ENCODE measurements at places on chromosomes 7 and 10. TPM values are rescaled to one million over a fixed set of nuclear protein-coding genes. Genes with fewer than 3 reads are reported as not detected.

DNA sequence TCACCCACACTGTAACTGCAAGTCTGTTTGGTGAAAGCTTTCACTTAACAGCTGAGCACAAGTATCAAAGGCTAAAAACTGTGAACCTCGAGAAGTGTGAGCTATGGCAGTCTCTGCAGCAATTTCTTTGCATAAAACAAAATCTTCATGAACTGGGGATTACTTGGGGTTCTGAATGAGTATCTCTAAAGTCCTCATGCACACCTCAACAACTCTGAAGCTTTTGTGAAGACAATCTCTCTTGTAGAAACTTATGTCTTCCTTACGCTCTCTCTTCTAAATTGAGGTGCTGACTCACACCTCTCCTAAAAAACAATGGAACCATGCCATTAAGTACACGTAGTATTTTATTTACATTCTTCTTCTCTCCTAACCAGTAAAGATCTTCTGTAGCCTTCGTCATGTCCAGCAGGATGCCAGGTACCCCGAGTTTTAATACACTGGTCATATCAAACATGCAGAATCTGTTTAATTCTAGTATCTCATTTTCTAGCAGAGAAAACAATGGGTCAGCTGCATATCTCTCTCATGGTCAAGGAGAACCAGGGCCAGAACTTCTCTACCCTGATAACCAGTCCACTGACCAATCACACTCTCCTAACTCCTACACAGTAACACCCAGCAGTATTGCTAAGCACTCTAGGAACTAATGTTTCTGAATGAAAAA, 76.9 kb downstream of the UBE2H start:
- DNase-seq = no peak

DNA sequence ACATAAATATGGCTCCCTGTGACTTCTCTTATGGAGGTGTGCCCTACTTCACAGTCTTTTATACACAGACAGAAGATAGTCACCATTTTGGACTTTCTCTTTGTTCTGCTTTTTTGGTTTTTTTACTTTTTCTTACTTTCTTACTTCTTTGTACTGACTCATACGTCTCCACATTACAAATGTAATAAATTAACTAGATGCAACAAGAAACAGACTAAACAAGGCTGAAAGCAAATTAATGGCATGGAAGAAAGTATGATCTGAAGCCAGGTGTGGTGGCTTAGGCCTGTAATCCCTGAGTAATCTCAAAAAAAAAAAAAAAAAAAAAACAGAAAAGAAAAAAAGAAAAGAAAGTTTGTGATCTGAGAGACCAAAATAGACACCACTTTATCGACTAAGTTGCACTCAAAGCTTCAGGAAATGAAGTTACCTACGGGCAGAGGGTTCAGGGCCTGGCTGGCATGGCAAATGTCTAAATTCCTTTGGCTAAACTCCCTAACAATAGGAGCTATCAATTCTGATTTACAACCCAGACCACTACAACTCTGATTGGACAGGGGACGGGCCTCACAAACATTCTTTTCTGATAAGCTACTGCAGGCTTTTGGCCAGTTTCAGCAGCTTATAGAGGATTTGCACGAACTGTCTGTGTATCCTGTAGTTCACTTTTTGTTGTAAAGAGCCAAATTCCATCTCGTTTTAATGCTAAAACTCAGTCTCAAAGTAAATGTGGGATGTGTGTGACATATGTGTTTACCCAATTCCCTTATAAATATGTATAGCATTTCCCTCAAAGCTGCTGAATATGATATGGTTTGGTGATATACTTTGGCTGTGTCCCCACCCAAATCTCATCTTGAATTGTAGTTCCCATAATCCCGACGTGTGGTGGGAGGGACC, 129.1 kb downstream of the SEPTIN14 start:
- DNase-seq = no peak

GRCh38 chr10:3411044-3411443, 238.5 kb upstream of the PITRM1 start:
- DNase-seq = no peak

DNA sequence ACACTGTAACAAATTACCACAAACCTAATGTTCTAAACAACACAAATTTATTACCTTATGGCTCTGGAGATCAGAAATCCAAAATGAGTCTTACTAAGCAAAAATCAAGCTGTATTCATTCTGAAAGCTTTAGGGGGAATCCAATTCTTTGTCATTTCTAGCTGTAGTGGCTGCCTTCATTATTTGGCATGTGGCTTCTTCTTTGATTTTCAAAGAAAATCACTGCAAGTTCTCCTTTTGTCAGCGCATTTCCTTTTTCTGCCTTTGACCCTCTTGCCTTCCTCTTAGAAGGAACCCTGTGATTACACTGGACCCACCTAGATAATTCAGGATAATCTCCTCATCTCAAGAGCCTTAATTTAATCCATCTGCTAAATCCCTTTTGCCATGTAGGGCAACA, 36.9 kb downstream of the ZPBP start:
- no peak for DNase-seq

- DNase-seq = no peak
Measured at GRCh38 chr7:124697746-124698145, 67.8 kb downstream of the GPR37 start.

DNA sequence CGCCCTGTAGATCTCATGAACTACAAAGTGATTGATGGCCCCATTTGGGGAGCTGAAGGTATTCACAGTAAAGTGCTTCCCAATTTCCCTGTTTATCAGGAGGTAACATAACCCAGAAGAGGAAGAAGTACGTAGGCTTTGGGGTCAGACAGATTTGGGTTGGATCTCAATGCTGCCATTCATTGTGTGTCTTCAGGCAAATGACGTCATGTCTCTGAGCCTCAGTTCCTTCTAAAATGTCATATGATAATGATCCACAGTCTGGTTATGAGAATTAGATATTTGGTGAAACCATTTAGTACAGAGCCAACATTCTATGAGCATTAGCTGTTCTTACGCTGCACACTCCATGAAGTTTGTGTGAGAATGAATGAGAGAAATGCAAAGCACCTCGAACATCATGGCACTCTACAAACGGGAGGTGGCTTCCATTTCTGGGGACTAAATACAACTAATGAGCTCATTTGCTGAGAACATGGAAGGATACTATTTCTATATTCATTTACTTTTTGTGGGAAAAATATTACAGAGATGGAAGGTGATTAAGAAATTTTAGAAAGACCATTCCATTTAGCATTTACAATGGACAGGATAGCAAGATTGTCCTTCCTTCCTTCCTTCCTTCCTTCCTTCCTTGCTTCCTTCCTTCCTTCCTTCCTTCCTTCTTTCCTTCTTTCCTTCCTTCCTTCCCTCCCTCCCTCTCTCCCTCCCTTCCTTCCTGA, 13.8 kb upstream of the JCAD start:
- DNase-seq = no peak

DNA sequence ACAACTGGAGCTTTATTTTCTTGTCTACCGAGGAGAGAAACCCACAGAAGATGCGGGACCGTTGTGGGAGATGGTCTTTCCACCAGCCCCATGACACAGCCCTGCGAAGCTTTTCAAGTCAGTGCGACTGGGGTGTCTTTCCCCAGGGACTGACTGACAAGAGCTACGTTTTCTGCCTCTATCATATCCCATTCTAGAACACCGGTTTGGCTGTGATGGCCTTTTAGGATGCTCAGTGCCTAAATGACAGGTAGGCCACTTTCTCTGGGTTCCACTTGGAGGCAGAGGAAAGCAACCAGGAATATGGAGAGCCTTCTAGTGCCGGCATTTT, 16.9 kb downstream of the SLC13A4 start:
- DNase-seq = no peak

GRCh38 chr10:112091703-112092102, 91.9 kb downstream of the GPAM start:
- no peak for DNase-seq

GRCh38 chr7:57198801-57199200, 66.6 kb upstream of the ZNF479 start:
- DNase-seq = no peak

GTPBP4 gene
- total RNA-seq = 109 TPM

PKD2L1 gene
- not detected for total RNA-seq

TNS3 gene
- 0.11 TPM for total RNA-seq
